ENCODE measurements at places on chromosomes 2 and 18.

DNA sequence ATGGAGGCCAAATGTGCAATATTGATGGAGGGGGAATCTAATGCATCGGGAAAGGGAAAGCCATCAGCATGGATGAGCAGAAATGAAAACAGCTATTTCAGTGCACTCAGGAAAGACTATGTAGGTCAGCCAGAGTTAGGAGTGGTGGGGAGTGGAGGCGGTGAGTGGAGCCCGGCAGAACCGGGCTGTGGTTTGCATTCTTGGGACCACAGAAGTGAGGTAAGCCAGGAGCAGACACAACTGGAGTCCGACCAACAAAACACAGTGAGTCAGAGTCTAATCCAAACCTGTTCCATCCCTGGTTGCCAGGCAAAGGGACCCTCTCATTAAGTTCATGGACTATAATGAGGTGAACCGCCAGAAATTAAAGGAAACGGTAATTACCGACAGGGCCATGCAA, 61.1 kb upstream of the RAB12 start:
- DNase-seq = no peak

- peak; percentile 64 for DNase-seq
Observed at GRCh38 chr2:223541546-223541945, 60.6 kb downstream of the SCG2 start.

- peak; percentile 52 for DNase-seq
Observed at GRCh38 chr18:7619676-7620075, 52.6 kb downstream of the PTPRM start.

DNA sequence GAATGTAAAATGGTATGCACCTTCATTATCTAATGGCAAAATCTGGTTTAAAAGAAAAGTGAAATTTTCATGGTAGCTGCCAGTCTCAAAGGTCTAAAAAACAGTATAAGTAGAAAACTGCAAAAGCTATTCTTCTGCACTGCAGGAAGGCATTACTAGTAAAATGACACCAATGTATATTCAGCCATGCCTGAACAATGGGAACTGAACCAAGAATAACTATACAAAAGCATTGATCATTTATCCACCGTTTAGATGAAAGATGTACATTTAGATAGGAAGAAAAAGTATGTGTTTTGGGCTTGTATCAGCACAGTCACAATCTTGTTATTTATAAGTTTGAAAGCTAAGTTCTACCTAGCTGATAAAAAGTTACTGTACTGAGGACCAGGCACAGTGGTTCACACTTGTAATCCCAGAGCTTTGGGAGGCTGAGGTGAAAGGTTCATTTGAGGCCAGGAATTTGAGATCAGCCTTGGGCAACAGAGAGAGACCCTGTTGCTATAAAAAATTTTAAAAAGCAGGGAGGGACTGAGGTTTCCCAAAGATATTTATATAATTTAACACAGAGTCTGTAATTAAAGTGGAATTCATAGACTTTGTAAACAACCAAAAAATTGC, 163.1 kb upstream of the WDSUB1 start:
- no peak for DNase-seq

DNA sequence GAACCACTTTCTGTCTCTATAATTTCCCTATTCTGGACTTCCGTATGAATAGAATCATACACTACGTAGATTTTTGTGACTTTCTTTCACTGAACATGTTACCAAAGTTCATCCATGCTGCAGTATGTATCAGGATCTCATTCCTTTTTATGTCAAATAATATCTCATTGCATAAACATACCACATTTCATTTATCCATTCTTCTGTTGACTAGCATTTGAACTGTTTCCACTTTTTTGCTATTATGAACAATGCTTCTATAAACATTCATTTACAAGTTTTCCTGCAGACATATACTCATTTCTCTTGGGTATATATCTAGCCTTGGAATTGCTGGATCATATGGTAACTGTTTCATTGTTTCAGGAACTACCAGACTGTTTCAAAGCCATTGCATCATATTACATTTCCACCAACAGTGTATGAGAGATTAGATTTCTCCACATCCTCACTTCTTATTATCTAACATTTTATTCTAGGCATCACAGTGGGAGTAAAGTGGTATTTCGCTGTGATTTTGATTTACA, 186.2 kb downstream of the DYM start:
- DNase-seq = no peak

GRCh38 chr2:228841877-228842276, 429.2 kb downstream of the PID1 start:
- DNase-seq = no peak

GRCh38 chr18:23453680-23454058, 582 bp downstream of the RIOK3 start:
- DNase-seq = no peak

DNA sequence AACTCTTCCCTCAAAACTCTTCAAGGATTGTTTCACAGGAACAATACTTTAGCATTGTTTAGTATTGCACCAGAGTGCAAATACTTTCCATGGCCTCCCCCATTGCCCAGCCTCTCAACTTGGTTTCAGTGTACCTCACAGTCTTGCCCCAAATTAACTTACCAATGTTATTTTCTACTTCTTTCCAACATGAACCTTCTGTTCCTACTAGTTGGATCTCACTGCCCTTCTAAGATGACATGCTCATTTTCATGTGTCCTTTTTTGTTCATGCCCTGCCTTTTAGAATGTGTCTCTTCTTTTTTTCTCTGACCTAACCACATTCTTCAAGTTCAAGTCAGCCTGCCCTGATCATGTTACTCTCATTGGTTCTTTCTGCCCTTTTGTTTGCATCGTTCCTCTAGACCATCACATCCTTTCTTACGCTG, 4.1 kb downstream of the SPATS2L start:
- DNase-seq = peak; percentile 14

DNA sequence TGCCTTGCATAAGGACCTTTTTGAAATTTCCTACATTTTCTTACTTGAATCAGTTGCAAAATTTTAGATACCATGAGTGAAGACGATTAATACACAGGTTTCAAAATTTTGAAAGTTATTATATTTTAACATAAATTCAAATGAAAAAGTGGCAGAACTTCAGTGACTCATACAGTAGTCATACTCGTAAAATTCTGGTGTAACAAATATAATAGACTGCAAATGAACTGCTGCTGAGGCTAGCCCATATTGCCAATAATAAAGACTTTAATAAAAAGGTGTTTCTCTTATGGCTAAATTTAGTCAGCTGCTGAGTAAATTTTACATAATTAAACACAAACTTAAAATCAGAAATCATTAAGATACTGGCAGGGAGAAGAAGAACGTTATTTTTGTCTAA, 36.9 kb downstream of the MSH6 start:
- no peak for DNase-seq

DNA sequence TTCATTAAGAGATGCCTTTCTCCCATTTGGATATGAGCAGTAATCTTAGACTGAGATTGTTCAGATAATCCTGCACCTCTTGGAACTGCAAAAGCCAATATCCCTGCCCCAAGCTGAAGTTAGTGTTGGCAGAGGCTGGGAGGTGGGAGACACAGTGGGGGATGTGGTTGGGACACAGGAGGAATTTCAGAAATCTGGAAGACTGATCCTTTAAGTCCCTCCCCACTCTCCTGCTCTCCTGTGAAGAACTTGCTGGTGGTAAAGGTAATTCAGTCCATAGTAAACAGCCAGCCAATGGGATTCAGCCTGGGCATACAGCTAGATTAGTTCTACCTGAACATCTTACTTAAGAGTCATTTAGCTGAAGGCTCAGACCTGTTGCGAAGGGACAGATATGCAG, 50.0 kb upstream of the TMEM178A start:
- DNase-seq = no peak

- no peak for DNase-seq
Observed at GRCh38 chr2:239157771-239158170, 243.0 kb downstream of the HDAC4 start.

- DNase-seq = no peak
Observed at GRCh38 chr2:45132551-45132950, 123.3 kb upstream of the SIX2 start.

DNA sequence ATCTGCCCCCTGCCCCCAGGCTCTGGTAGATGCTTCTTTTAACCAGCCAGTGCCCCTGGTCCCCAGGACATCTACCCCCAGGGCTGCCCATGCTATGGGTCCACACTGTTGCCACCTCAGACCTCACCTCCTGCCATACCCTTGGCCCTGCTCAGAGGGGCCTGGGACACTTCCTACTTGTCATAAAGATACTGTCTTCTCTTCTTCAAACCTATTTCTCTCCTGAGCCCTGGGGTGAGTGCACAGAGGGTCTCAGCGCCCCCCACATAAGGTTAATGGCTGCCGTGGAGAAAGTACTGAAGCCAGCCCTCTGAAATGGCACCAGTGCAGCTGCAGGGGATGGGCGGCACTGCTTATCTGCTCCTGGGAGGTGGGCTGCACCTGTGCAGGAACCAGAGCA, 77.6 kb upstream of the MGAT4A start:
- DNase-seq = no peak

DNA sequence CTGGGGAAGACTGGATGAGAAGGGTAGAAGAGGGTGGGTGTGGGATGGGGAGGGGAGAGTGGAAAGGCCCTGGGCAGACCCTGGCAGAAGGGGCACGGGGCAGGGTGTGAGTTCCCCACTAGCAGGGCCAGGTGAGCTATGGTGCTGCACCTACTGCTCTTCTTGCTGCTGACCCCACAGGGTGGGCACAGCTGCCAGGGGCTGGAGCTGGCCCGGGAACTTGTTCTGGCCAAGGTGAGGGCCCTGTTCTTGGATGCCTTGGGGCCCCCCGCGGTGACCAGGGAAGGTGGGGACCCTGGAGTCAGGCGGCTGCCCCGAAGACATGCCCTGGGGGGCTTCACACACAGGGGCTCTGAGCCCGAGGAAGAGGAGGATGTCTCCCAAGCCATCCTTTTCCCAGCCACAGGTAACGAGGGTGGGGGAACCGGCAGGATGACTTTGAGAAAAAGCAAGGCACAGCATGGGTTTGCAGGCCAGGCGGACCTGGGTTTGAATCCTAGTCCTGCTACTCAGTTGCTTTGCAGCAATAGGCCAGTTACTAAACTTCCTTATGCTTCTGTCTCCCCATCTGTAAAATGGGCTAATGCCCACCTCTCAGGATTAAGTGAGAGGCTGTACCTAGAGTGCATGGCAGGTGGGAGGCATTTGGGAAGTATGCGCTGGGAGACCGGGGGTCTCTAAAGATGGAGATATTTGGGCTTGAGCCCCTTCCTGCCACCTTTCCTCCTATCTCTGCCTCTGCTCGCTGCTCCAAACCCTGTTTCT, at the start of gene INHA:
TSS of gene INHA (plus strand) at position 74 of the 765 bp plus-strand sequence. CDS start at position 139, 65 bp downstream.
- no peak for DNase-seq

GRCh38 chr2:200479692-200480265, 30.1 kb downstream of the KCTD18 start:
- no peak for DNase-seq

- DNase-seq = no peak
Observed at GRCh38 chr2:43184339-43184895, 42.0 kb downstream of the ZFP36L2 start.

DNA sequence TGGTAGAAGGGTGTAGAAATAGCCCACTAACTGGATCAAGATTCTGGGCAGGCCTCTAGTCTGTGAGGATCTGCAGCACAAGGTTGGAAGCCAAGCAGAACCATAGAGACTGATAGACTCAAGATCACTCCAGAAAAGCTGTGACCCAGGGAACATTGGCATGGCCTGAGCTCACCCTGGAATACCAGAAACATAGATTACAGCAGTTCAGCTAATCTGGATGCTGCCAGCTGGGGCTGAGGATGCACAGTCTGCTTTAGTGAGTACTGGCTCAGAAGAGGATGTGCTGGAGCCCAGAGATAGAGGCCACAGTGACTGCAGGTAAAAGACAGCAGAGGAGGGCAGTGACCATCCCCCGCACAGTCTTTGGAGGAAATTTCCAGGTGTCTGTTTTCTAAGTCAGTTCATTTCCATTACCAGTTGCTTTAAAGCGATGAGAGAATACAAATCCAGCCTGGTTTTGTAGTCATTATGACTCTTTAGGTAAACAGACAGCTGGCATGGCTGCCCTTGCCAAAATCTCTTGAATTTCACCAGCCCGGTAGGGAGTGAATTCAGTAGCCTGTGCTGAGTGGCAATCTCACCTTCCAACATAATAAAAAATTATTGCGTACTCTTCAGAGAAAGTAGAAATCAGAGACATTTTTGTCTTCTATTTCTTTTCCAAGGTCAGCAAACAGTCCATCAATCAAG, 119.2 kb downstream of the ANTXR1 start:
- no peak for DNase-seq

- DNase-seq = no peak
Observed at GRCh38 chr2:170701011-170701410, 14.1 kb upstream of the SP5 start.

GRCh38 chr2:82317012-82317411, 2012.5 kb upstream of the LRRTM1 start:
- no peak for DNase-seq

DNA sequence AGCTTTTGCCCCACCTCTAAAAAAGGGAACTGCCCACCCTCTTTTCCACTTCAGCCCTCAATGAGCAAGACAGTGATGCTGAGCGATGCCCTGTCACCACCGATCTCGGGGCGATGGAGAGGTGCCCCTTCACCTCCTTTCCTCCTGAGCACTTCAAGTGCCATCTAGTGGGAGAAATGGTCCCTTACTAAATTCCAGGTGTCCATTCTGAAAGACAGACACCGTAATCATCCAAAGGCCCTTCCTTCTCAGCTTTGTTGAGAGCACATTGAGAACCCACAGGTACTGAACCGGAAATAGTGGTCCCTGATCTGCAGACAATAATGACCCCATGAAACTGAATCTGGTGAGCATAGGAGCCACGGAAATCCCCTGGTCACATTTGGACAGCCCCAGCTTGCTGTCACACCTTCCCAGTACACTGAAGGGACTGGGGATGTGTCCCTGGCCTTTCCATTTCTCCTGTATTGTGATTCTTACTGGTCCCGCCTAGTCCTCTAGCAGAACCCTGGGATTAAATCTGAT, 38.5 kb downstream of the KCTD18 start:
- no peak for DNase-seq

GRCh38 chr2:168961450-168962229, 60.5 kb downstream of the G6PC2 start:
- peak; percentile 72 for DNase-seq

GRCh38 chr2:186702501-186702900, 8.6 kb downstream of the FAM171B start:
- DNase-seq = no peak

GRCh38 chr2:226228080-226228479, 571.5 kb downstream of the IRS1 start:
- no peak for DNase-seq

DNA sequence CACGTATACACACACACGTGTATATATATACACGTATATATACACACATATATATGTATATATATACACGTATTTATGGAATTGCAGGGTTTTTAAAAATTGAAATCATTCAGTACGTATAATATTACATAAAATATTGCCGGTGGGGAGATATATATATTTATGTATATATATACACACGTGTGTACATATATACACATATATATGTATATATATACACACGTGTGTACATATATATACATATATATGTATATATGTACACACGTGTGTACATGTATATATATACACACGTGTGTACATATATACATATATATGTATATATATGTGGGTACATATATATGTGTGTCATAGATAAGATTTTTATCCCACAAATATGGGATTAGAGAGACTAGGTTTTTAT, 5.4 kb downstream of the FBXO11 start:
- DNase-seq = no peak
